Pancreas (tissue), 10 donors: ENCODE measurements at places on chromosomes 16 and 17. TPM values are rescaled to one million over a fixed set of nuclear protein-coding genes. Genes with fewer than 3 reads are reported as not detected.

- peak; percentile 26 for DNase-seq
Observed at GRCh38 chr17:4160294-4160859, 17.4 kb downstream of the CYB5D2 start.

Gene ZNF19
- 6.1 TPM for polyA plus RNA-seq

DNA sequence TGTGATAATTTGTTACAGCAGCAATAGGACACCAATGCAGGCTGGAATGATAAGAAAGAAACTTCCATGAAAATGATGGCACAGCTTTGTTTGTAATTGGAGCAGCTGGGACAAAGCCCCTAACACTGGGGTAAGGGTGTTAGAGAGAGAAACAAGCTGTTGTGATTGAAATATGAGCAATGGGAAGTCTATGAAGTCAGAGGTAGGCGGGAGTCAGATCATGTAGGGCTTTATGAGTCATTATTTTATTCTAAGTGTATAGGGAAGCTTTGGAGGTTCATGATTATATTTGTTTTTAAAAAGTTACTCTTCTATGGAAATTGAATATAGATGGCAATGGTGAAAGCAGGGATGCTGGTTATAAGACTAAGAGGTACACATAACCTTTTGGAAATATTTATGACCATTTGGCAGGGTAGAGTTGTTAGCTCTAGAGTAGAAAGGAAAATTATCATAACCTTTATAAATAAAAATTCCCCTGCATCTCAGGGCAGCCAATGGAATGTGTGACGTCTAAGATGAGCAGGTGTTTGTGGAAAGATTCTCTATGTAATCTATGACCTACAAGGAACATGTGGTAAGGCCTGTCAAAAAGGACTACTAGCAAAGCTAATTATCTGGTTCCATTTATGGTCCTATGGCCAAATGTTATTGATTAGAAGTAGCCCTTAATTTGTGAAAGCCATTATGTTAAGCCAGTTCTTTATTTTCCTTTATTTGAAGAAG lies 85.6 kb downstream of the KCNJ2 start:
- DNase-seq: no peak

GRCh38 chr17:37789771-37790541 lies 45.1 kb upstream of the HNF1B start:
- no peak for DNase-seq

- peak; percentile 84 for DNase-seq
Observed at GRCh38 chr17:4142107-4142900, 526 bp downstream of the ZZEF1 start.

DNA sequence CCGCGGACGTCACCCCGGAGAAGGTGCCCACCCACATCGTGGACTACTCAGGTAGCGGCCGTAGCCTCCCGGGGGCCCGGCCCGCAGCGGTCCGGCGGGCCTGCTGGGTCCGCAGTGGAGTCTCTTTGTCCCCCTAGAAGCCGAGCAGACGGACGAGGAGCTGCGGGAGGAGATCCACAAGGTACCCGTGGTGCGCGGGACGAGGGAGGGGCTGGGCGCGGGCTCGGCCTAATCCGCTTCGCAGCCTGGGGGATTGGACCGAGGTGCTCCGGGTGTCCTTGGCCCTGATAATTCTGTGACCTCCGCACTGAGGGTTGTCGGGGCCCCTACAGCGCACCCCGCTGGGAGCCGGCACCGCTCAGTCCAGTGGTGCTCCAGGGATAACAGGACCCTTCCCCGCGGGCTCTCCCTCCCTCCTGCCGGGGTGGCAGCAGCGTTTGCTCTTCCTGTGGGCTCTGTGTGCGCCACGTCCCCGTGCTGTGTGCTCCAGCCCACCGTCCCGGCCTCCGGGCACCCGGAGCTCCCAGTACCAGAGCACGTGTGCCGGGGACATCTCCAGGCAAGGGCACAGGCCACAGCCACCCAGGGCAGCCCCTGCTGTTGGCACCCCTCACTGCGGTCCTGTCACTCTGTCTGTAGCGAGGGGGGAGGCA lies 713 bp downstream of the RHOT2 start:
- DNase-seq: no peak

Gene KRTAP3-1
- polyA plus RNA-seq: 0.19 TPM

GRCh38 chr17:2906901-2907300 lies 110.7 kb downstream of the RAP1GAP2 start:
- DNase-seq: no peak

Gene PLD6
- polyA plus RNA-seq: 3.4 TPM

DNA sequence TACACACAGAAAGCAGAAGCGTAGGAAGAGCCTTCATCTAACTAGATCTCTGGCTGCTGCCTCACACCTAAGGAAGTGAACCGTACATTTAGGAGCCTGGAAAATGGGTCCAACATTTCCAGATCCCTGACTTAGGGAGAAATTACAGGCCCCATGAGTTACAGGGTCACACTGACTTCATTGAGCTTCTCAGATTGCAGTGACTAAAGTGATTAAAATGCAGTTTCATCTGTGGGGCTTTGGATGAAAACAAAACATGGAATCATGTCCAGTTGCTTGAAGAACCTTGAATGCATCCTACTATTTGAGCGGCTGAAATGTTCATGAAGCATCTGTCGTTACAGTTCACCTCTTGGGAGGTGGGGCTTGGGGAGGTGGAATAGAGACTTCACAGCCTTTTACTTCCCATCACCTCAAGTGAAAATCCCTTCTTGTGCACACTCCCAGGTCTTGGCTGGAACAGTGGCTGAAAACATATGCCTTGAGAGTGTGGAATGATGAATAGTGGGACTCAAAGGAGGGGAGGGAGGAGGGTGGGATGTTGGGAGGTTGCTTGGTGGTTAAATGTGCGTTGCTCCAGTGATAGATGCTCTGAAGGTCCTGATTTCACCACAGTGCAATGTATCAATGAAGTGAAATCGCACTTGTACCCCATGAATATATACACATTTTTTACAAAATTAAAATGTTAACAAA lies 19.7 kb downstream of the TEKT3 start:
- no peak for DNase-seq

DNA sequence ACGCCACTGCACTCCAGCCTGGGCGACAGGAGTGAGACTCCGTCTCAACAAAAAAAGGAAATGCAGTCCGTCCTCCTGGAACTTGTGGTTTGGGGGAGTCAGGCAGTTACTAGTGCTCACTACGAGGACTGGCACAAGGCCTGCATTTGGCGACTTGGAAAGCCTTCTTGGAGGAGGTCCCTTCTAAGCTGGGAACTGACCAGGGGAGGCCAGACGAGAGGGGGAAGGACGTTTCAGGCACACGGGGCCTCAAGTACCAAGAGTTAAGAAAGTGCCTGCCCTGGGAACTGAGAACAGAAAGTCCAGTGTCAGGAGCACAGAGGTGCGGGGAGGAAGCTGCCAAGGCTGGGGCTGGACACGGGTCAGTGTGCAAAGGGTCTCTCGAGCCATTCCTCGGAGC lies 89.9 kb downstream of the ABR start:
- no peak for DNase-seq

Gene SRCIN1
- polyA plus RNA-seq: 18.4 TPM

DNA sequence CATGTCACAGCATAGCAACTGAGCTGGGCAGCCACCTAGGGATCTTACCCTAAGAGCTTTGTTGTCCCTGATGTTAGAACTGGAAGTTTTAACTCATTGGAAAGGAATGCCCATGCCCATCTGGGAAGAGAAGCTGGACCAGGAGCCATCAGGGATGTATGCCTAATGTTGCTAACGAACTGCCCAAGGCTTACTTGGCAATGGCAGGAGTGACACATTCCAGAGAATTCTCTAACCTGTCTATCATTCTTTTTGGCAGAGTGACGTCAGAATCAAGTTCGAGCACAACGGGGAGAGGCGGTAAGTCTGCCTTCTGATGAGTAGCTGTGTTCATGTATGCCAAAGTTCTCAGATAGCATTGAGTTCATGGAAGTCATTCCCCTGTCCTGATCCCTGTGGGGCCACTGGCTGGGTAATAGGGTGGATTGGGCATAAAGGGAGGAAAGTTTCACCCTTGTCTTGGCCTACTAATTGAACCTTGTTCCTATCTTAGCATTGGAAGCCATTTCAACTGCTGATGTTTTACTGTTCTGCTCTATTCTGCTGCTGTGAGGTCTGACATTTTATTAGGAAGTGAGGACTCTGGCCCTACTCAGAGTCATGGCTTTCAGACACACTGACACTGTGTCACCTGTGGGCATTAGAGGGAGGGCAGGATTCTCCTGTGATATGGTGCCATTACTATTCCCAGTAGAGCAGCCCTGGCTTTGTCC lies 23.7 kb downstream of the MAP3K3 start:
- DNase-seq: no peak

DNA sequence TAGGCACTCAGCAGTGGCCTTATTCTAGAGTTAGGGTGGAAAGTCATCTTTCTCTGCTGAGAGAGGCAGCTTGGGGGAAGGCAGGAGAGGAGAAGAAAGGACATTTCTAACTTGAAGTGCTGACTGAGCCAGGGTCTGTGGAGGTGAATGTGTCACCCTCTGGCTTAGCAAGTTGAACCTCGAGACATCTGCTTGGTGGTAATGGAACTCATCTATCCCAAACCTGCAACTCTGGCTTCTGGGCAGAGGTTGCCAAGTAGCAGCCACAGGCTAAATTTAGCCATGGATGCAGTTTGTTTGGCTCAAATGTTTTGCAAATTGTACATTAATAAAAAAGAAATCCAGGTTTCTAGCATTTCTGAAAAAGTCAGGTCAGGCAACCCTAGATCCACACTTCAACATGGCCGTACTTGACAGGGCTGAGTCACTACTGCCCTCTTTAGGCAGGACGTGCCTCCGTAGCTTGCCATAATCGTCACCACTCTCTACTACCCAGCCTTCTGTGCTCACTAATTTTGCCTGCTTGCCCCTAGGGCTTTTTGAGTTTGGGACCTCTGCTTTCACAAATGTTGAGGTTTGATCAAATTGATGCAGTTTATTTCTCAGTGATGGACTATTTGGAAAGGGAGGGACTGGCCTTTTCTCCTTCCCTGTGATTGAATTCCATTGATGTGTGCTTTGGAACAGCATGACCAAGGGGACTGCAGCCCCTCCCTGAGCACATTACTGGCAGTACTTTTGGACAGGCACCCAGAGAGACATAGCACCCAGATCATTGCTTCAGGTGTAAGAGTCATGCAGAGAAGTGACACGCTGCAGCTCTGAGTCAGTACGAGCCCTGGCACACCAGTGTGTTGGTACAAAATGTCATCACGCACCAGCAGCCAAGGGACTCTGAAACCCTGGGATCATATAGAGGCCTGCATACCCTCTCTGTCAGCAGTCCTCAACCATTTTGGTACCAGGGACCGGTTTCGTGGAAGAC lies 5.2 kb downstream of the CDH13 start:
- DNase-seq: no peak

Gene TP53TG3C
- polyA plus RNA-seq: not detected

DNA sequence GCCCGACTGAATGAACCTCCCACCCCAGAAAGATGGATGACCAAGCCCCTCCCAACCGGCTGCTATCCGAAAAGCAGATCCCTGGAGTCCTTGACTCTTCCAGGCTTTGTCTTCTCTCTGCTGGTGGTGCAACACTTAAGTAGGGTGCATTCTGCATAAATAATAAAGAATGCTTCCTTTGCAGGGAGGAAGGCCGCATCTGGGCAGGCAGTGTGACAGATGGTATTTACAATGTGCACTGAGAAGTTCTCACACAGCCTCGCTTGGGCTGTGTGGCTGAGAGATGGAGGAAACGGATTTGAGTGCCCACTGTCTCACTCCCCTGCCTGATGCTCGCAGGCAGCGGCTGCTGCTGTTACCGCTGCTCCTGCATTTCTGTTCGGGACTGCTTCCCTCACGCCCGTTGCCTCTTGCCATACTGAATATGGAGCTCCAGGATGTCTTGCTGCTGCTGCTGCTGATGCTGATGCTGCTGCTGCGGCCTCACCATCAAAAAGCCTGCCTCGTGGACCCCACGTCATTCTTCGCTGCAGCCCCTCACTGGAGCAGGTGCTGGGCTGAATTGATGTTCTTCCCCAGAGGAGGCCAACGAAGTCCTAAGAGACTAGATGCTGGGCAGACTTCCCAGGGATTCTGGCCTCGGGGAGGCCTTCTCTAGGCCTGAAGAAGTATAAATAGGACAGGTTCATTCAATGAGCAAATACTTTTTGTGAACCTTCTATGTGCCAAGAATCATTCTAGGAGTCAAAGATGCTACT lies 7.1 kb upstream of the RHBDL3 start:
- DNase-seq: no peak

Gene KRT24
- not detected for polyA plus RNA-seq

DNA sequence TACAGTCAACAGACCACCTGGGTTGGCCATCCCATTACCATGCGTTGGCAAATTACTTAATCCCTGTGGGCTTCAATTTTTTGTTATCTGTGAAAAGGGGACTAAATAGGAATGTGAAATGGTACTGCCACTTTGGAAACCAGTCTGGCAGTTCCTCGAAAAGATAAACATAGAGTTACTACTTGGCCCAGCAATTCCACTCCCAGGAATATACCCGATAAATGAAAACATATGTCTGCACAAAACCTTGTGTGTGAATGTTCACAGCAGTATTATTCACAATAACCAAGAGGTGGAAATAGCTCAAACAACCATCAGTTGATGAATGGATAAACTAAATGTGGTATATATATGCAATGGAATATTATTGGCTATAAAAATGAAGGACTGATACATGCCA lies 87.9 kb downstream of the TANGO6 start:
- no peak for DNase-seq

- no peak for DNase-seq
Observed at GRCh38 chr17:929586-929985, 50.0 kb downstream of the NXN start.

Gene CEP295NL
- 4.1 TPM for polyA plus RNA-seq

- no peak for DNase-seq
Observed at GRCh38 chr16:87836844-87837581, 32.3 kb downstream of the SLC7A5 start.

DNA sequence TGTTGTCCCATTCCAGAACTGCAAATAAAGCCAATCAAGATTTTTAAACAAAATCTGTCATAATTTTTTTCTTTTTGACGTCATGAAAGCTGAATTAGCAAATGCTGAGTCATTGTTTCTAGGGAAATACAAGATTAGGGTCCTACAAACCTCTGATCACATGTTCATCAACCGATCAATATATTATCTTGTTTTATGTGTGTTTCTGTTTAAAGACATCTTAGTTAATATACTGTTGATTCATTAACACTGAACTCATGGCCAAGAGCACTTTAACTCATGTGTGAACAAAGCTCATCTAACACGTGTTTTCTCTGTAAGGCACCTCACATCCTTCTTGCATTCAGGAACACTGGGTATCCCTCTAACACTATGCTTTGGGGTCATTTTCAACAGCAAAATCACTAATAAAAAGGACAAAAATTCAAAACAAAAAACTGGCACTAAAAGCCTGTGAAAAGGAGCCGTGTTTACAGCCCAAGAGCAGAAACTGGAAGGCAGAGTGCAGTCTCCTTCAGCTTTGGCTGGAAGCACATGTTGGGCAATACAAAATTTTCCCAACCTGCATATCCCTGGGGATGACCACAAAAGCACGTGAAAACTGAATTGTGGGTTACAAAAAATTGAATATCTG lies 102.5 kb downstream of the PARN start:
- DNase-seq: no peak

Gene CD300E
- polyA plus RNA-seq: 0.31 TPM

DNA sequence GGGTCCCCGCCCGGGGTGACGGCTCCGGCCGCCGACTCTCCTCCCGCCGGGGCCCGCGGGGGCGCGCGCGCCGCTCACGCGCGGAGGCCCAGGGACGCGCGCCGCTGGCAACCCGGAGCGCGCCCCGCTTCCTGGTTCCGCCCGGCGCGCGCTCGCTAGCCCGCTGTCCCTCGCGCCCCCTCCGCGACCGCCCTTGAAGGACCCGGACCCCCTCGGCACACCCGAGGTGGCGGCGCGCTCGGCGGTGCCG lies at the start of gene STAT5B:
STAT5B (minus strand) TSS at position 33 of the 250 bp plus-strand sequence. CDS start 44,264 bp downstream, outside the sequence.
- peak; percentile 65 for DNase-seq

Gene KRT33B
- polyA plus RNA-seq: not detected

Gene HBA1
- 0.85 TPM for polyA plus RNA-seq

Gene ABCC12
- not detected for polyA plus RNA-seq

Gene SLC6A4
- polyA plus RNA-seq: 0.42 TPM
